ENCODE measurements at places on chromosomes 2 and 18.
A peak's percentile ranks its signal among the peaks of the same experiment; 100 is the strongest.

DNA sequence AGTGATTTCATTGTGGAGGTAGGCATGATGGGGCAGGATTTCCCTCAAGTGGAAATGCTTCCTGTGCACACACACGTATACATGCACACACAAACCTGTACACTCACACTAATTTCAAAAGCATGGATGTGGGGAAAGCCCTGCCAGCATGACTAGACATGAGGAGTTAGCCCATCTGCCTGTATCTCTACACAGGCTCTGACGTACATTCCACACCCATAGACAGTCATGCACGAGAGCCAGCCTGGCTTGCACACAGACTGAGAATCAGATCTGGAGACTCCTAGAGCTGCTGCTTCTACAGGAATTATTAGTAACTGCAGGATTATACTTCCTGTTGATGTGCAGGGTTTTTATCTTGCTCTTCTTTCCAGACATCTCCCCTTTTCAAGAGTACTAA lies 27.3 kb upstream of the NFU1 start:
- no peak for DNase-seq

- DNase-seq = no peak
Observed at GRCh38 chr2:223084873-223085272, 32.9 kb downstream of the KCNE4 start.

DNA sequence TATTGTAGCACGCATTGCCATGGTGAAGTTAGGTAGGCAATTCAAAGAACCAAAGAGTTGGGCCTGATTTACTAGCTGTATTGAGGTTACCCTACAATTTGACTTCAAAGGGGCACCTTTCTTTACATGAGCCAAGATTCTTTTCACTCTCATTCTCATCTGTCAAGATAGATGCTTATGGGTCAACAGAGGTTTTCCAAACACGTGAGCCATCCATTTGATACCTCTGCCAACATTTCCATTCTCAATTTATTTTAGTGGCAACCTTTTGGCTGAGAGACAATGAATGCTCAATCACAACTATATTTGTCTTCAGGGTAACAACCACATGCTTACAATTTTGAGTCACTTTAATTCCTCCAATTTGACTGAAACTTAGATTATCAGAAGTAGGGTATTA lies 370.6 kb upstream of the CDH20 start:
- no peak for DNase-seq

GRCh38 chr2:101775636-101776035 lies 78.1 kb downstream of the MAP4K4 start:
- no peak for DNase-seq

- no peak for DNase-seq
Observed at GRCh38 chr2:28956415-28956826, 24.7 kb upstream of the TOGARAM2 start.

DNA sequence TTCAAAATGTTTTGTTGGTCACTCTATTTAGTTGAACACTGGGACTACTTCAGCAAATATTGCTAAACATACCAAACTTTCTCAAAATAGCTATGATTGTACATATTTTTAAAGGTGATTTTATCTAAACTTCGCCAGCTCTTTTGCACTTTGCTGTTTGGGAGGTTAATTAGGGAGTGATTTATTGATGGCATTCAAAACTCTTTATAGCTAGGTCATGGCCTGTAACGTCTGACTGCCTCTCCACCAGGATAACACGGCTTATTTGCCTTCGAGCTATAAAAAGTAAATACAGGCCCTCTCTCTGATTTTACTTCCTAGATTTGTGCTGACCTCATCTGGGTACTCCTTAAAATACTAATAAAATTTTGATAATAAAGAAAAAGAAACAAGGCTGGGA lies 931.9 kb downstream of the DCDC2C start:
- DNase-seq = peak; percentile 36

GRCh38 chr2:200609028-200609614 lies 23.3 kb downstream of the AOX1 start:
- DNase-seq = no peak

- DNase-seq = peak; percentile 60
Observed at GRCh38 chr2:241686650-241687425, at the start of gene DTYMK. DTYMK (minus strand) TSS chr2:241686815; CDS start chr2:241686783, 32 bp downstream.

GRCh38 chr18:37428288-37428974 lies 137.2 kb downstream of the CELF4 start:
- DNase-seq = no peak

DNA sequence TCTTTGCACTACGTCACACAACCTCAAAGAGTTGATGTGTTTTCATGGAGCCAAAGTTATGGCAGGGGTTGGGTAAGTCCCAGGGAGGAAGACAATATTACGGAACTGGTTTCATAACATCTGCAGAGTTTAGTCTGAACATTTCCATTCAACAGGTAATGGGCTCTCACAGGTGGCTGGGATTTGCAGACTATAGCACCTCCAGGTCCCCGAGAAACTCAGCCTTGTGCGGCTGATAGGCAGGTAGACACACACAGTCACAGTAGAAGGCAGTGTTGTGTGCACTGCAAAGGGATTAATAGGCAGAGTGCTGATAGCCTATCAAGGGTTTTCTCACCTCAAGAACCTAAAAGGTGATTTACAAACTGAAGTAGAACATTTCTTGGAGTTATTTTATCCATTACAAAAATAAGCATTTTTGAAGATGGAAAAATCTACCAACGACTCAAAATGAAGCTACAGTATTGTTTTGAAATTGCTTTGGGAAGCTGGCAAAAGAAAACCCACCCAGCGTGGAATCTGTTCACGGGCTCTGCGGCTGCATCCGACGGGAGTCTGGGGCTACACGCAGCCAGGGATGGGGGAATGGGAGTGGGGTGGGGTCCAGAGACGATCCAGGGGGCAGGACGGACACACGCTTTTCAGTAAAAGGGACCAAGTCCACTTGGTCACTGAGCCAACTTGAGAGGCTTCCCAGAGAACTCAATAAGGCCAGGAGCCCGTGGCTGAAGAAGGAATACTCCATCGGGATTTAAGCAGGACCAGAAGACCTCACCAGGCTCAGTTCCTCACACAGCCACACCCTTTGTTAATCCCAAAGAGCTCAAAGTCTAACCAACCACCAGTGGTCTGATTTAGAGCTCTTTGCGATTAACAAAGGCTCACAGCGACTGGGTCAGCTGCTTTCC lies 82.9 kb downstream of the CHRNA1 start:
- peak; percentile 18 for DNase-seq

- no peak for DNase-seq
Observed at GRCh38 chr18:3075491-3075890, 62.5 kb upstream of the LPIN2 start.

GRCh38 chr2:234324116-234324515 lies 172.8 kb downstream of the ARL4C start:
- no peak for DNase-seq

- DNase-seq = no peak
Observed at GRCh38 chr2:101302016-101302415, 6.5 kb downstream of the RNF149 start.

DNA sequence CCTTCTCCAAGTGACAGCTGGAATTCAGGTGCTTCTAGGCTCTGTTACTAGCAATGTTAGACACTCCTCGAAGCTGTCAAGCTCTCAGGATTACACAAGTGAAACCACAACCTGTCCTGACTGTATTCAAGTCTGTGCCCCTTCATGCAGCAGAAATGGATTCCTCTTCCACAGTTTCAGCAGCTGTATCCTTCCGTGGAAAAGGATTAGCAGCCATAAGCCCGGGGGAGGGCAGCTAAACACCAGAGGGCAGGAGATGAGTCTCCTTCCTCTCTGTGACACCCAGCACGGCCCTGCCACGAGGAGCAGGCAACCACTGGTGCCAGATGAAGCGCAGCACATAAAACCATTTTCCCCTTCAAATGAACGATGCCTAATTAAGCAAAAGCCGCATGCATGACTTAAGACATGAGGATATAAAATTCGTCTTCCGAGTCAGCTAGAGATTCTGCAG lies 1.2 kb downstream of the ST3GAL5 start:
- DNase-seq = no peak

DNA sequence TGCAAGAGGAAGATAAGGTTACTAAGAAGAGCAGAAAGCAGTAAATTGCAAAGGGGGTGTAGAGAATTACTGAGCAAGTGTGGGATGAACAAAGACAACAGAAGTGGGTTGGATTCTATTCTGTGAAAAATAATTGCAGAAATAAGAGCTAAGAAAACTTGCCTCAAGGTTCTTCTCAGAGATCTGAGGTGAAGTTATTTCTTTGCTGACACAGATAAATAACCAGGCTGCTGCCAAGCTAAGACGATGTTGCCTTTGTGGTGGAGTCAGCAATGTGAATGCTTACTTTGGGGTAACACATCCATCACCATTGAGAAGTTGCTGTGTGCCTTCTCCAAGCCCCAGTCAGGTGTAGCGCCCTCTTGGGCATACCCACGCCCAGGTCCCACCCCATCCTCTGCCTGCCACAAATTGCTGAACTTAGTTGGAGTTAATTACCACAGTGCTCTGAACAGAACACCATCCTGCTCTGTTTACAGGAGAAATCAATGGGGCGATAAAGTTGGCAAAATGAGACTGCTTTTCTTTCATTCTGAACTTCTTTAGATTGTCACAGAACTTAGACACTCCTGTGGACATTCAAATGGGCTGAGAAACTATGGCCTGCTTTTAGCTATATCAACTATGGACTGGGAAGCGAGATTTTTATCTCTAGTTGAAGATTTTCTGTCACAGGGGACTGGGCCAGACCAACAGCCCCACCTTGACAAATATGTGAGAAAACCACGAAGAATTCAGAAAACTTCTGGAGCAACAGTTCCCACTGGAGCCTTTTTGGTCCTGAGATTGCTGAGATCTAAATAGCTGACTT lies 283.6 kb downstream of the TMX3 start:
- DNase-seq = no peak

GRCh38 chr18:35489913-35490490 lies 7.8 kb downstream of the INO80C start:
- DNase-seq = no peak

Measured in right renal cortex interstitium (tissue), 3 donors.